ENCODE measurements at places on chromosomes 5 and 9.

DNA sequence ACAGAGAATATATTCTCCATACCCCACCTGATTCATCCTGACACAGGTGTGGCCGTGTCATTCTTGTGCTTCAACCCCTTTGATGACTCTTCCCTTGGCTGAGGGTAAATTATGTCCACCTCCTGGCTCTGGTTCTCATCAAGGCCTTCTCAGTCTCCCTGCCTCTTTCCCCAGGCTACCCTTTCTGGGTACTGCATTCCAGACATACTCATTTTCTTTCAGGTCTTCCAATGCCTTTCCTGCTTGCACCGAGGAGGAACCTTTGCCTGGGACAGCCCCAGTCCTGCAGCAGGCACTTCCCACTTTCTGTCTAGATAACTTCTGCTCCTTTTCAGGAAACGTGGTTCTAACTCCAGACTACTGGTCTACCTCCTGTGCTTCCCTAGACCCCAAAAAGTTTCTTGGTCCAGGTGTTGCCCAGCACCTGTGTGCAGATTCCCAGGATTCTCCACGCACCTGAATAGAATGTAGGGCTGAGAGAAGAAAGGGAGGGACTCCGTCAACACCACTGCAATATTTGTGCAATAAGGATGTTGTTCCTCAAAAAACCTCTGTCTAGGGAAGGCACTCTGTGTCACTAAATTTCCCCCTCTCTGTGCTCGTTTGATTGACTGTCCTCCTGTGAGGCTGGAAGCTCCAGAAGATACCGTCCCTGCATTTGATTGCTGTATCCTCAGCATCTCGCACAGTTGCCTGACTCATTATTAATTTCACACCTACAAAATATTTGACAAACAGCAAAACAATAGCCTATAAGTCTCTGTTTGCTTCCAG, 255.4 kb upstream of the NFIL3 start:
- no peak for DNase-seq

DNA sequence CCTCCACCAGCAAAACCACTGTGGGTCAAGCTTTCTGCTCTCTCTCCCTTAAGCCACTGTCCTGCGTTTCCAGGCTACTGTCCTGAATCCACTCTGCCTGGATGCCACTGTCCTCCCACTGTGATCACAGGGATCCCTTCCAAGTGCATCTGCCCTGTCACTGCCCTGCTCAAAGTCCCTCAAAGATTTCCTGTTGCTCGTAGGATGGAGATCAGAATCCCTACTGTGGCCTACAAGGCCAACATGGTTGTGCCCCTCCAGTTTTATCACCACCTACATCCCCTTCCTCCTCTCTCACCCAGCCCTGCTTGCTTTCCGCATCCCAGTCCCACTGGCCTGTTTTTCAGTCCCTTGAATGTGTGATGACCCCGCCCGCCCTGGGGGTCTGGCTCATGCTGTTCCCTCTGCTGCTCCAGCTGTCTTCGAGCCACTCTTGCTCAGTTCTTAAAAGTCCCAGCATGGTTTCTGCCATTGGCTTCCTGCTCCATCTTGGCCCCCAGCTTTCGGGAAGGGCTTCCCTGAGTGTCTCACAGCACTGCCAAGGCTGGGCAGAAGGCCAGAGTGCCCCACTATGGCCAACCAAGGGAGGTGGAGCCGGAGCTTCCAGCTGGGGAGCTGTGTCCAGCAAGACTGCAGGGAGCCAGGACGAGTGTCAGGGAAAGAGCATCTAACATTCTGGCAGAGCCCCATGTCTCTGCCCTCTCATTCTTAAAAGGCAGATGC, 12.9 kb upstream of the FRRS1L start:
- no peak for DNase-seq

DNA sequence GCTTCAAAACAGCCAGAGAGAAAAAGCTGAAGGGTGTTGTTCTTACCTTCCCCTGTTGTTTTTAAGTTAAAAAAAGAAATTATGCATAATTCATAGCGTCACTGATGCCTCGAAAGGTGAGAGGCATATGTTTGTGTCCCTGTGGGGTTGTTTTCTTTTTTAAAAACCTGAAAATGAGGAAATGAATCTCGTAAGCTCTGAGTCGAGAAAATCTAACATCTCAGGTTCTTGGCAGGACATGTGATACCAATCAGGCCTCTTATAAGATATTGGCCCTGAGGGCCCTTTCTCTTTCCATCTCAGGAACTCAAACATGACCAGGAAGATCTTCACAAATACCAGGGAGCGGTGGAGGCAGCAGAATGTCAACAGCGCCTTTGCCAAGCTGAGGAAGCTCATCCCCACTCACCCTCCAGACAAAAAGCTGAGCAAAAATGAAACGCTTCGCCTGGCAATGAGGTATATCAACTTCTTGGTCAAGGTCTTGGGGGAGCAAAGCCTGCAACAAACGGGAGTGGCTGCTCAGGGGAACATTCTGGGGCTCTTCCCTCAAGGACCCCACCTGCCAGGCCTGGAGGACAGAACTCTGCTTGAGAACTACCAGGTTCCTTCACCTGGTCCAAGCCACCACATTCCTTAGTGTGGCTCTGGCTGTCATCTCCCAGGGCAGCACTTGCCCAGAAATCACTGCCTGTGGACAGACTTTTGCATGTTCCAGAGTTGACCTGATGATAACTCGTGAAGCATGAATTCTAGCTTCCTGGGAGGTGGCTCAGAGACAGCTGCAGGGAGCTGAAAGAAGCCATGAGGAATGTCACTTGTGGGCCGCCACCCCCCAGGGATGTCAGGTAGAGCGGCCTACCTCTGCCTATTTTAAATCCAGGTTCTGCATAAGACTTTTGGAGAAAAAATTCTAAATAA, at the start of gene TAL2:
Gene TAL2 (plus strand): TSS at position 274 of the 921 bp plus-strand sequence. CDS start 40 bp downstream, at position 314.
- DNase-seq, result no peak

- no peak for DNase-seq
Observed at GRCh38 chr9:129665389-129665775, at the start of gene PRRX2. TSS of gene PRRX2 (plus strand) at chr9:129665647. CDS start at chr9:129665868, 221 bp downstream.

GRCh38 chr5:125612776-125613175, 810.4 kb upstream of the GRAMD2B start:
- no peak for DNase-seq

DNA sequence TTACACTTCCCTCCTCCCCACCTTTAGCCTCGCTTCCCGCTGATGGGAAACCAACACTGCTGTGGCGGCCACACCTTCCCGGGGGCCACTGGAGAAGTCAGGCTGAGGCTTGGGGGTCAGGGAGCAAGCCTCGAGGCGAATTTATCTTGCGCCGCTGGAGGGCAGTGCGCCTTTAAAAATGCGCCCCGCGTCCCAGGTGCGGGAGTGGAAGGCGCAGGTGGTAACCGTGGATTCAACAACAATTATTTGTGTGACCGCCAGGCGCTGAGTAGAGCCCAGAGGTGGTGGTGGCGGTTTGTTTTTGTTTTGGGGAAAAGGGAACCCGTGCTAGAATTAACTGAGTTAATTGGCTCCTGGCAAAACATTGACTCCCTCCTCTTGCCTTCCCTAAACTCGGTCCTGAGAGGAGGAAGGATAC, 1.1 kb downstream of the CFAP77 start:
- no peak for DNase-seq

GRCh38 chr5:33939556-33940262, 3.5 kb downstream of the RXFP3 start:
- DNase-seq, result no peak

GRCh38 chr5:96714951-96715451, 52.8 kb downstream of the CAST start:
- DNase-seq, result peak; percentile 21
